PC-3 (cell line): ENCODE measurements at places on chromosomes 2 and 18.

GRCh38 chr18:77146249-77147080 is 13.9 kb upstream of the MBP start:
- H3K36me3 ChIP-seq: no peaks in the 10 kb centered on the region
- H3K27ac ChIP-seq: no peak overlapping the region
- H3K27me3 ChIP-seq: no peaks in the 10 kb centered on the region
- no peak overlapping the region for H3K4me3 ChIP-seq

DNA sequence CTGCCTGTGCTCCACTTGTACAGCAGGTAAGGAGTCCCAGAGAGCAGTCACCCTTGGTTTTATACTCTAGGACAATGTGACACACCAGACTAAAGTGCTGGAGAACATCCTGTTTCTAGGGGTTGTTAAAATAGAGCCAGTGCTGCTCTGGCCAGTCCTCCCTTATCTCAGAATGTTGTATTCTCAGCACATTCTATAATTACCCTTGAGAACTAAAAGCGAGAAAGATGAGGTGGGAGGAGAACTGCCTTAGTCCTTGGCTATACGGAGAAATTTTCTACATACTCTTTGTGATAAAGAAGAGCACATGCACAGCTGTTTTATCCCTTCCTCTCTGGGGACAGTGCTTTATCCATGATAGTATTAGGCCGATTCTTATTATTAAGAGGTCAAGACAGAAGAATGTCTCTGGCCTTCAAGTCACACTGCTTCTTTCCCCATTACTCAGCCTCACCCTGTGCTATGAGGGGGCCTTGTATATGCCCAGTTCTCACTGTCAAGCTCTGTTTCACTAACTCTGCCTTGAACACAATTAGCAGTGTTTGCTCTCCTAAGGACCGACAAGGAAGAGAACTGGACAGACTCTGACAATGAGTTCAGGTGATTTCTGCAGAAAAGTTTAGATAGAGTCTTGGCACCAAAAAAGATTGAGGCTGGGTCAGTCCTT is 385.8 kb downstream of the TRIB2 start:
- H3K4me3 ChIP-seq: no peak overlapping the region
- no peaks in the 10 kb centered on the region for H3K36me3 ChIP-seq
- no peak overlapping the region for H3K27ac ChIP-seq
- no peak for DNase-seq
- no peaks in the 10 kb centered on the region for H3K4me1 ChIP-seq

DNA sequence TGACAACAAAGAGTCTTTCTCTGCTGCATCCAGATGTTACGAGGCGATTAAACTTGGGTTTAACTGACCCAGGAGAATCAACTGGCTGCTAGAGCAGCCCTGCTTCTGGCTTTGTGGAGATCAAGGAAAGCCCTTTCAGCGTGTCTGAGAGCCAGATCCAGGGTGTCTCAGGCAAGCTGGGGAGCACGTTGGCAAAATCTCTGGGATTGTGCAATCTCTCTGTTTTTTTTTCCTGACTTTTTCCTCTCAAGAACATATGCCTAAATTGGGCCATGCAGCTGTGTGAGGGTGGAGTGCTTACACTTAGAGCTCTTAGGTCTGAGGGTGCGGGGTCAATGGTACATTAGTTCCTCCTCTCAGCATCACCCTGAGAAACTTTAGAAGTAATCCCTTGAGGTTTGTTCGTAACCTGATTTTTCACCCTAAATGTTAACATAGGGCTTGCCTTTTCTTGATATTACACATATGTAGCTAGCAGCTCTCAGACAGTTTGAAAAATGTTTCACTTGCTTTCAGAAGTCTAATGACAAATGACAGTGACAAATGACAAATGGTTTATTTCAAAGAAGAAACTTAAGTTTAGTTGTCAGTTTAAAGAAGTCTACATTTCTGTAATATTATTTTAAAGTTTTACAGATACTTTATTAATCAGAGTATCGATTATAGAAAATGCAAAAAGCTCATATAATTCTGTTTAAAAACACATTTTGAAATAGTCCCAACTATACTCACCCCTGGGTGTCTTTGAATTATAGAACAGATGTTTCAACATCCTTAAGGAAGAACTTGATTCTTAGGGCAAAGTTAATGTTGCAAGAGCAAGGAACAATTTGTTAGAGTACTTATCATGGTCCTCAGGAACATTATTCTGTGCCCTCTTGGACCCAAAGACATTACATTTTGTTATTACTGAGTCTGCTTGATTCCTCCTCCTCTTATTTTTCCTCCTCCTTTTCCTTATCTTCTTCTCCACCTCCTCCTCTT is 38.4 kb upstream of the ZSWIM2 start:
- H3K4me1 ChIP-seq: peaks cover 28% of the 10 kb centered on the region
- DNase-seq: no peak
- H3K27me3 ChIP-seq: no peaks in the 10 kb centered on the region
- no peak overlapping the region for H3K4me3 ChIP-seq
- H3K27ac ChIP-seq: no peak overlapping the region

GRCh38 chr2:160719116-160719515 is 225.5 kb upstream of the RBMS1 start:
- no peaks in the 10 kb centered on the region for H3K36me3 ChIP-seq
- H3K27ac ChIP-seq: peak overlapping the region; percentile 9
- no peak overlapping the region for H3K4me3 ChIP-seq

GRCh38 chr2:29117636-29118303 is 2.6 kb downstream of the CLIP4 start:
- peaks cover 72% of the 10 kb centered on the region for H3K4me1 ChIP-seq
- peak overlapping the region; percentile 88 for H3K27ac ChIP-seq
- DNase-seq: peak; percentile 94
- H3K4me3 ChIP-seq: peak overlapping the region; percentile 82; the same call in 1 of the 2 replicates
